Choroid plexus epithelial cell (primary cell): ENCODE measurements at places on chromosomes 5 and 9.

DNA sequence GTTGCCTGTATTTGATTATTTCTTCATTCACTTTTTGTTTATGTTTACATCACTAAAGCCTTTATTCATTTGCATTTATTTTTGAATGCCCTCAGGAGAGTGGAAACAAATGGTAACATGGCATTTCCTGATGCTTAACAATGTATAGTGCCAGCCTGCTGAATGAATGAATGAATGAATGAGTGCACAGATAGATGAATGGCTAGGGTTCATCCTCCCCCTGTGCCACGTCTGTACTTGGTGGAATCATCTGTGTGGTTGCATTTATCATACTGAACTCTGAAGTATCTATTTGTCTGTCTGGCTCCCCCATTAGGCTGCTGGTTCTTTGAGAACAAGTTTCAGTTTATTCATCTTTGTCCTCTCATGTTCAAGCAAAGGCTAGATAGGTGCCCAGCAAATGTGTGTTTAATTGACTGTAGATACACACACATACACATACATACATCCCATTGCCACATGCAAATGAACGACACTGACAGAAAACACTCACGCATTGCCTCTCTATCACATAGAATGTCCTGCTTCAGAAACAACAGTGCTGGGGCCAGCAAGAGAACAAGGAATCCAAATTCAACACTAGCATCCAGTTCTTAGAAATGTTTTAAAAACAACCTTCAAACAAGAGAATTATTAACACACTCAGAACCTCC lies 150.4 kb downstream of the PAPPA start:
- no peak for DNase-seq

DNA sequence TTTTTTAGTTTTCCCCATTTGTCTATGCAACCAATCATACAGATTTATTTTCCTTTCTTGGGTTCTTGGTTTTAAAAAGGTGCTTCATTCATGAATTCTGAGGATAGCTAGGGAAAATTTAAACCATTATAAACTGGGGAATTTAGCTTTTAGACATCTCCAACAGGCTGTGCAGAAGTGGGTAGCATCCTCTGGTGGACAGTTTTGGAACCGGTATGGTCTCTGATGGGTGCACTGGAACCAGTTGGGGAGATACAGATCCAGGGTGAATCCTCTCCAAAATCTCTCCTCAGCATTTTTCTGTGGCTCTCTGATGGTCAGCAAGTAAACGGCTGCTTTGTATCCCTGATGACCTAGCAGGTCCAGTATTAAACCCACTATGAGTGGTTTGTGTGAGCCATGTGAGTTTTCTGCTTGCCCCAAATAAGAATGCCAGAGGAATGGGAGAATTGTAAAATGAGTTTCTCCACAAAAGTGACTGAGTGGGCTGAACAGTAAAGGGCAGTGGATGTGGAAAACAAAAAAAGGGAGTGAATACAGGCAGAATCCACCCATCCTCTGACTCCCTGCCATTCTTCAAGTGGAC lies 9.1 kb upstream of the DNAJC25 start:
- DNase-seq, result peak; percentile 81

- DNase-seq, result peak; percentile 33
Observed at GRCh38 chr5:44862808-44863207, 54.1 kb downstream of the MRPS30 start.

GRCh38 chr9:132988244-132989013 lies 9.9 kb downstream of the GFI1B start:
- DNase-seq, result no peak

DNA sequence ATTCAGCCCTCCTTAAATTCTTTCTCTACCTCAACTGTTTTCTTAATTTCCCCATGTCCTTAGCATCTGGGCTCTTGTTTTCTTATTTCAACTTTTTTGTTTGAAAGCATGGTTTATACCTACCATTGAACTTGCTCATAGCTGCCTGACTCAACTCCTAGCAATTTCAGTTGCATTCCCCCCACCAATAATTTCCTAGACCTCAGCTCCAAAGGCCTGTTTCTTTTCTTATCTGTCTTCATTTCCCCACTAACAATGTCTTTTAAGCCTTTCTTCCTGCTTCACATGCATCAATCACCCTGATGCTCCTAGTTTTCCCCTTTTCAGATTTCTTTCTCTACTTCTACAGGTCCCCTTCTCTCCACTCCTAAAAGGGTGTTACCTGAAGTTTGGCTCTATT lies 129.7 kb upstream of the PDE4D start:
- peak; percentile 59 for DNase-seq

DNA sequence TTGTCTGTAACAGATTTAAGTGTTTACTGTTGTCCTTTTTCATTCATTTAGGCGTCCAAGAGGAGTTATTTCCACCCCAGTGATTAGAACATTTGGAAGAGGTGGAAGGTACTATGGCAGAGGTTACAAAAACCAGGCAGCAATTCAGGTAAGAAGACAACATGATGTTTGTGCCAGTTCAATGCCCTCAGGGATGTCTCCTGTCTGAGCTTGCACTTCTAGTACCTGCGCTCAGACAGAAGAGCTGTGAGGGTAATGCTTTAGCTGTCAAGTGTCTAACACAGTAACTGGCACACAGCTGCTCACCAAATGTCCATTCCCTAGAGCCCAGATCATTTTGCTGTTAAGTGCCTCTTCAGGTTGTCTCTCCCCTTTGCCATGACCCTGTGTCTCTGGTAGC lies 14.2 kb upstream of the PHF2 start:
- no peak for DNase-seq

DNA sequence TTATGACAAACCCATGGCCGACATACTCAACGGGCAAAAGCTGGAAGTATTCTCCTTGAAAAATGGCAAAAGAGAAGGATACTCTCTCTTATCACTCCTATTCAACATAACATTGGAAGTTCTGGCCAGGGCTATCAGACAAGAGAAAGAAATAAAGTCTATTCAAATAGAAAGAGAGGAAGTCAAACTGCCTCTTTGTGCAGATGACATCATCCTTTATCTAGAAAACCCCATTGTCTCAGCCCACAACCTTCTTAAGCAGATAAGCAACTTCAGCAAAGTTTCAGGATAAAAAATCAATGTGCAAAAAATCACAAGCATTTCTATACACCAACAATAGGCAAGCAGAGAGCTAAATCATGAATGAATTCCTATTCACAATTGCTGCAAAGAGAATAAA lies 1799.9 kb upstream of the ACO1 start:
- no peak for DNase-seq

GRCh38 chr9:5425006-5425628 lies 12.6 kb downstream of the PLGRKT start:
- DNase-seq, result peak; percentile 48

- DNase-seq, result no peak
Observed at GRCh38 chr9:123299558-123300126, 31.3 kb upstream of the STRBP start.

DNA sequence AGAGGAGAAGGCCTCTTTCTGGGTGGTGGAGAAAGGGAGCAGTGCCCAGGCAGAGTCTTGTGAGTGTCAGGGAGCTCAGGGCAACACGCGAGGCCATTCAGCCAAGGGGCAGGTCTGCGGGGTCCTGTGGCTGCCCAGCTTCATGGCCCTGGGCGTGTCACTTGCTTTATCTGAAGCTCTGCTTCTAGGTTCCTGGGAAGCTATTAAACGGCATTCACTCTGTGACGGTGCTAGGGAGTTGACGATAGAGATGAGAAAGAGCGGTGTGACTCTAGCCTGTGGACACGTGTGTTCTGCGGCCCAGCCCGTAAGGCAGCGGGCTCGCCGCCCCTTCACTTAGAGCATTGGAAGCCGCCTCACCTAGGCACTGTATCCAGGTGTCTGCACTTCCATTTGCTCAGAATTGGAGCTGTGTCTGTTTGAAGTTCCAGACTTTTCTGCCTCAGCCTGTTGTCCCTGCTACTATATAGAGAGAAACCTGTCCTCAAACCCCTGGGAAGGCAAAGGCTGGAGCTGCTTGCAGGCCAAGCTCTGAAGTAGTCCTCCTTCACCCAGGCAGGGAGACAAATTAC lies 88.3 kb downstream of the PHF2 start:
- DNase-seq, result no peak

DNA sequence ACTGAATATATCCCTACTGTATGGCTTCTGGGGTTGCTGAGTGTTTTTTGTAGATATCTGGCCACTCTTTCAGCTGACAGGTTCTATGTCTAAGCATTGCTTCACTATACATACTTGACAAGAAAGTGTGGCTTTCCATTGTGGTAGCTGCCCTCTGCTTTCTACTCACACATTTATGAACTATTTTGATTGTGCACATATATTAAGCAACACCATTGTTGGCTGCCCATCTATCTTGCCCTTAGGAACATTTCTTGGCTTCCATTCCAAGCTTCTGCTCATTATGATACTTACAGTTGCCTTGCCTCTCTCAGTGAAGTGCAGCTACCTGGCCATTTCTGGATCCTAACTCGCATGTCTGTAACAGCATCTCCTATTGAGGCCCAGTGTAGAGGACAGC lies 153.6 kb upstream of the MOCS2 start:
- no peak for DNase-seq

GRCh38 chr9:35501946-35502345 lies 12.0 kb downstream of the RUSC2 start:
- DNase-seq, result peak; percentile 55

GRCh38 chr9:14424983-14425382 lies 111.0 kb upstream of the NFIB start:
- DNase-seq, result no peak
